ENCODE measurements at places on chromosomes 11 and 22.

GRCh38 chr22:48832592-48832991 lies 995.1 kb downstream of the BRD1 start:
- DNase-seq: no peak

DNA sequence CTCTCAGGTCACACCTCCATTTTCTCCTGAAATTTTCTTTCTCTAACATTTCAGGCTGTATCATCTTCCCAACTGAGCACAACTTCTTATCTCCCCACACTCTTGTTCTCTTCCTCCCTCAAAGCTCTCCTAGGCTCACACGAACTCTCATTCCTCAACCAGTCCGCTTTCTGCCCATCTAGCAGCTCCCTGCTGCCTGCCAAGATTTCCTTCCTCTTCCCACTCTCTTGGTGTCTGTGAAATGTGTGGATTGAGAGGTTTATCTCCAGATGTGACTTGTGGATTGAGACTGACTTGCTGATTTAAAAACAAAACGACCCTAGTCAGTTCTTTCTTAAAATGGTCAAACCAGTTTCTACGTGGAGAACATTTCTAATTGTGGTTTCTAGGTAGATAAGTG lies 106.3 kb downstream of the MTNR1B start:
- no peak for DNase-seq

- no peak for DNase-seq
Measured at GRCh38 chr11:98036810-98037209, 983.9 kb upstream of the CNTN5 start.

DNA sequence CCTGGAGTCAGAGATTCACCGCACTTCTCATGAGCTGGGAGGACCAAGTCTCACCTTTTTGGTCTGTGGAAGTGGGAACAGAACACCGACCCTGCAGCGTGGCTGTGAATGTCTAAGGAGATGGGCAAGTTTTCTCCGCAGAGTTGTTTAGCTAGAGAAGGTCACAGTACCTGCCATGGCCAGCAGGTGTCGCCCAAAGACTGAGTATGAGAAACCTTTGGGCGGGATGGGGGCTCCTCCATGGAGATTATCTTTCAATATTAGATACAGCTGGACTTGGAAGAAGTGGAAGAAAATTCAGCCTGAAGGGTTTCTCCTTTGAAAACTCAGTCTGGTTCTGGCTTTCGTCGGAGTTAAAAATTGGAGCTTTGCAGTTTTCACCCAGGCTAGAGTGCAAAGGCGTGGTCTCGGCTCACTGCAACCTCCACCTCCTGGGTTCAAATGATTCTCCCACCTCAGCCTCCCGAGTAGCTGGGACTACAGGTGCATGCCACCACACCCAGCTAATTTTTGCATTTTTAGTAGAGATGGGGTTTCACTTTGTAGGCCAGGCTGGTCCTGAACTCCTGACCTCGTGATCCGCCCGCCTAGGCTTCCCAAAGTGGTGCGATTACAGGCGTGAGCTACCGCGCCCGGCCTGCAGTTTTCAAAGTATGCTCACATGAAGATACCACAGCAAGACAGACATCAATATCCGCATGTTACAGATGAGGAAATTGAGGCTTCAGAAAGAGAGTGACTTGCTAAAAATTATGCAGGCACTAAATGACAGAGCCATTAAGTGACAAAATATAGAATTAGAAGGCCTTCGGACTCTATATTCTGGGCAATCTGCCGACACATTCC lies 10.7 kb upstream of the DSCAML1 start:
- DNase-seq: peak; percentile 82

GRCh38 chr11:119431523-119431922 lies 8.6 kb upstream of the THY1 start:
- DNase-seq: no peak

GRCh38 chr11:44793350-44794090 lies 66.8 kb downstream of the TSPAN18 start:
- peak; percentile 29 for DNase-seq

DNA sequence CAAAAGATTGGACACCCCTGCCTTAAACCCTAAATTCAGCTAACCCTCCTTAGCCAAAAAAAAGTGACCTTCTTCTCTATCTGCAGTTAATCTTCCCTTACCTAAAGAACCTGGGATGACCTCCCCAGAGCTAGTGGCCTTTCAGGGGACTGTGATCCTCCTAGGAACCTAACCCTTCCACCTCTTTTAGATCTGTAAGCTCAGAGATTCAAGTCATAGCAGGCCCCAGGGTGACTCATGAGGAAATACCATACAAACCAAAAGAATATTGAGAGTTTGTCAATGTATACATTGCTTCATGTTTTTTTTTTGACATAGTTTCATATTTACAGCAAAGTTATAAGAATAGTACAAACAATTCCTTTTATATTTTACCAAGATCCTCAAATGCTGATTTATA lies 38.3 kb upstream of the CXCR5 start:
- no peak for DNase-seq

- no peak for DNase-seq
Measured at GRCh38 chr22:27107386-27107785, 450.0 kb downstream of the MIAT start.

DNA sequence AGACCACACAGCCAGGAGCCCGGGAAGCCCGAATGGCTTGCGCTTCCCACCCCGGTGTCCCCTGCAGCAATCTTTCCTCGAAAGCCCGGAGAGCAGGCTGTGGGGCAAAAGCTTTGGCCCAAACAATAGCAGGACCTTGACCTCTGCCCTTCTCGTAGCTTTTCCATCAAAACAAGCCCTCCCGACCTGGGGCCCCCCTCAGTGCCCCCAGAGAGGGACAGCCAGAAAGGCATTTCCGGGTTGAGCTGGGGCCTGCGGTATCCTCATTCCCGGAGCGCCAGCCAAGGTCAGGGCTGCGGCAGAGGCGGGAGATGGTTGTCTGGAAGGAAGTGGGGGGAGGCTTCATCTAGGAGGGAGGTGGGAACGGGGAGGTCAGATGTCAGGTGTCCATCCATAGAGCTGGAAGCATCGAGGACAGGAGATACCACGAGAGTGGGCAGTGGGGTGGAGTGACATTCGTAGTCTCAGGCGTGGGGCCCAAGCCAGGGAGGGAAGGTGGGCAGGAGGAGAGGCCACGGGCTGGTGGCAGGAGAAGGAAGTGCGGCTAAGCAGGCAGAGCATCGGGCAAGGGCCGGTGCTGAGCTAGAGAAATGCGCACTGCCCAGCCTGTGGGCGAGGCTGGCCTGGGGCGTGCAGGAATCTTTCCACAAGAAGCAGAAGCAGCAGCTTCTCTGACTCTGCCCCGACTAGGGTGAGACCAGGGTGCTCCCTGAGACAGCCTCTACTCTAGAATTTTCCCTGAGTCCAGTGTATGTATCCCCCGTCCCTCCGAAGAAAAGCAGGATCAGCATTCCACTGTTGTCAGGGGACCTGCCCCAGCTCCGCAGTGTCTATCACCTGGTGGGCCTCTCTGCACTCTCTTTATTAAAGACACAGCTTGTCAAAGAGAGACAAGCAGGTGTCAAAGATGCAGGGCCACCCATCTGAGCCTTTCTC lies 14.3 kb downstream of the PDGFB start:
- DNase-seq: no peak

GRCh38 chr22:45891021-45891421 lies 85.9 kb downstream of the WNT7B start:
- no peak for DNase-seq

DNA sequence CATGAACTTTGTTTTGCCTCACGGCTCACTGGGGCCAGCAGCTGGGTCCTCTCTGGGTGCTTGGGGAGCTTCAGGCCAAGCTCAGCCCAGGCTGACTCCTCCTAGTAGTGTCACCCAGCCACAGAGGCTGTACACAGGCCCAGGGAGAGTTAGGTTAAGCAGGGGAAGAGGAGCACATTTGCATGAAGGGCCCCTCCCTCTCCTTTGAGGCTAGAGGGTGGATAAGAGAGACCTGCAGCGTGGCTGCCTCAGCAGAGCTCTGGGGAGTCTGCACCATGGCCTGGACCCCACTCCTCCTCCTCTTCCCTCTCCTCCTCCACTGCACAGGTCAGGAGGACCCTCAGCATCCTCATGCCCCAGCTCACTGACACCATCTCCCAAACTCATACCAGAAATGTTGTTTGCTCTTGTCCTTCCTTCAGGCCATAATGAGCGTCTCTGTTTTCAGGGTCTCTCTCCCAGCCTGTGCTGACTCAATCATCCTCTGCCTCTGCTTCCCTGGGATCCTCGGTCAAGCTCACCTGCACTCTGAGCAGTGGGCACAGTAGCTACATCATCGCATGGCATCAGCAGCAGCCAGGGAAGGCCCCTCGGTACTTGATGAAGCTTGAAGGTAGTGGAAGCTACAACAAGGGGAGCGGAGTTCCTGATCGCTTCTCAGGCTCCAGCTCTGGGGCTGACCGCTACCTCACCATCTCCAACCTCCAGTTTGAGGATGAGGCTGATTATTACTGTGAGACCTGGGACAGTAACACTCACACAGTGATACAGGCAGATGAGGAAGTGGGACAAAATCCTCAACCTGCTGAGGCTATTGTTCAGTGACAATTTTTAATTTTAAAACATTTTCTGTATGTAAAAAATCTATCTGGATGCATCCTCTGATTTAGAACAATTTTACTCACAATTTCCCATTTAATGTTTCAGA lies 82.4 kb upstream of the VPREB1 start:
- DNase-seq: no peak

DNA sequence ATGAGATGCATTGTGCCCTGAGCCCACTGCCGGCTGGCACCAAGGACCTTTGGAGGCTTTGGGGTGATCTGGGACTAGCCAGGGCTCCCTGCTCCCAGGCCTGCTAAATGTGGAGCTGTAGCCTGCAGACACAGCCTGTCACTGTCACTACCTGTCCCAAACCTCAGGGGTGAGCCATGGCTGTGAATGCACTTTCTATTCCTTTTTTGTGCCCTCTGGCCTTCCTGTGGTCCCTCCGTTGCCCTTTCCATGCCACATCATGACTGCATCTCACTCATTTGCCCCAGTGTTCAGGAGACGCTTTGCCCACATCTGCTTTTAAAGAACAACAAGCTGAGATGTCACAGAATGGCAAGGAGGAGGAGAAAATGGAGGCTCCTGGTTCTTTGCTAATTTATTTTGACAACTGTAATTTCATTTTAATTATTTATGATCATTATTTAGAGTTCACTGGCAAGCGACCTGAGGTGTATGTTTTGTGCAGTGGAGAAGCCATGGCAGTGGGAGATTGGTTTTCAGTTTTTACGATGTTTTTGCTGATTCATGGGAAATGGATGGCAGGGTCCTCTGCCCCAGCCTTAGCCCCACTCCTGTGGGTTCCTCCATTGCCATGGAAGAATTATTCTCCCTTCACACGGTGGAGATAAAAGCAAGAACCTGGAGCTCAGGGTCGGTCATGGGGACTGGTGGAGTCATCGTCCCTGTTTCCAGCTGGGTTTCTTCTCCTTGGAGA lies 69.2 kb downstream of the TSPAN18 start:
- no peak for DNase-seq

DNA sequence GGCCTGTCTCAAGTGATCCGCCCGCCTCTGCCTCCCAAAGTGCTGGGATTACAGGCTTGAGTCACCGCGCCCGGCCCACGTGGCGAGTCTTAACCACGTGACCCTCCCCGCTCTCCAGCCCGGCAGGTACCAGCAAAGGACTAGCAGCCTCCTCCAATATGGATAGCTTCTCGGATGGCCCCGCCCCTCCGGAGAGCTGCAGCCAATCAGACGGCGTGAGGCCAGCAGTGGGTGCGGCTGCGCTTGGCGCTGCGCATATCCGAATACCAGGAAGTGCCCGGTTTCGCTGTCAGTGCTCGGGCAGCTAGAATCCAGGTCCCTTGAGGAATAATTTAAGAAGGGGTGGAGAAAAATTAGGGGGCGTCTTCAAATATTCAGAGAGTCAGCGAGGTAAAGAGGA lies 14.7 kb upstream of the PISD start:
- DNase-seq: peak; percentile 82
